ENCODE measurements at places on chromosomes 11 and 22.
A peak's percentile ranks its signal among the peaks of the same experiment; 100 is the strongest.

DNA sequence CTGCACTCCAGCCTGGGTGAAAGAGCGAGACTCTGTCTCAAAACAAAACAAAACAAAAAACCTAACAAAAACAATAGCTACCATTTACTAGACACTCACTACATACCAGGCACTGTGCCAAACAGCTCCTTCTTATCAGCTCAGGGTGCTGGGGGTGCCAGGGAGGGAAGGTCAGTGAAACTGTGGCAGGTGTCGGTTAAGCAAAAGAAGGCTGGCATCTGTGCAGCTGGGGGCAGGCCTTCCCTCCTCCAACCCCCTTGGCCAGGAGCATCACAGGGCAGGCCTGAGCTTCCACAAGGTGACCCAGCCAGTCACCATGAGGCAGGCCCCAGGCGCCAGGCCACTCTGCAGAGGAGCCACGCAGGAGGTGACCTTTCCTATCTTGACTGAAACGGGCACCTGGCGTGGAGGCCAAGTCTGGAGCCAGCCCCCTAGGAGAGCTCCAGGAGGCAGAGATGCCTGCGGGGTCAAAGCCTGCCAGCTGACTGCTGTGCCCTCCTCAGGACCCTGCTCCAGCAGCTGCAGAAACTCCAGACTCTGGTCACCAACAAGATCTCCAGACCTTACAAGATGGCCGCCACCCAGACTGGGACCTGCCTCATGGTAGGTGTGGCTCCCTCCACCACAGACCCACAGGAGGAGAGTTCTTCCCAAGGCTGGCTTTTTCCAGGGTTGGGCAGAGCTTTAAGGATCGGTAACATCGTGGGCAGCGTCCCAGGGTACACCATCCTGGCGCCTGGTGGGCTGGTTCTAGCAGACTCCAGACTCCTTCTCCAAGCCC is 31.3 kb upstream of the DGKZ start:
- DNase-seq = no peak

- DNase-seq = no peak
Observed at GRCh38 chr11:37317803-37318202, 719.8 kb upstream of the RAG2 start.

DNA sequence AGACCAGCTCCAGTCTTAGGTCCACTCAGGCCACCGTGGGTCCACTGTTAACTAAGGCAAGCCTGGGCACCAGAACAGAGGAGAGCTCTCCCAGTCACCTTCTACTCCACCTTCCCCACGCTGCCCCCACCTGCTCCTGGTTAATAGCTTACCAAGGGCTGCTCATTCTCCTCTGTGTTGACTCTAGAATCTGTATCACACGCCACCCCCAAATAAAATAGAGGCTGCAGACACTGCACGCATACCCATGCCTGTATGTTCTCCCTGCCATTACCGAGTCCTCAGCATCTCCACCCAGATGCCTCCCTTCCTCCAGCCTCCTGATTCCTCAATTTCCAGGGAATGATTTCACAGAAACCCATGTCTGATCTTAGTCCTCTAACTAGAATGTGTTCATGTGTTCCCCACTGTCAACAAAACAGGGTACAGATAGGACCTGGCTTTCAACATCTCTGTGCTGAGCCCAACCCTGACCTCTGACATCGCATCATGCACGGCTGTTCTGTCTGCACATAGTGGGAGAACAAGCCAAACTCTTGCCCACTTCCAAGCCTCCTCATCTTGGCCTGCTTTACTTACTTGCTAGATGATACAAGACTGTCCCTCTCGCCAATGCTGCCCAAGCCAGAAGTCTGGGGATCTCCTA is 49.8 kb downstream of the SMCO4 start:
- no peak for DNase-seq

GRCh38 chr11:73173755-73174494 is 31.8 kb upstream of the FCHSD2 start:
- DNase-seq = no peak

DNA sequence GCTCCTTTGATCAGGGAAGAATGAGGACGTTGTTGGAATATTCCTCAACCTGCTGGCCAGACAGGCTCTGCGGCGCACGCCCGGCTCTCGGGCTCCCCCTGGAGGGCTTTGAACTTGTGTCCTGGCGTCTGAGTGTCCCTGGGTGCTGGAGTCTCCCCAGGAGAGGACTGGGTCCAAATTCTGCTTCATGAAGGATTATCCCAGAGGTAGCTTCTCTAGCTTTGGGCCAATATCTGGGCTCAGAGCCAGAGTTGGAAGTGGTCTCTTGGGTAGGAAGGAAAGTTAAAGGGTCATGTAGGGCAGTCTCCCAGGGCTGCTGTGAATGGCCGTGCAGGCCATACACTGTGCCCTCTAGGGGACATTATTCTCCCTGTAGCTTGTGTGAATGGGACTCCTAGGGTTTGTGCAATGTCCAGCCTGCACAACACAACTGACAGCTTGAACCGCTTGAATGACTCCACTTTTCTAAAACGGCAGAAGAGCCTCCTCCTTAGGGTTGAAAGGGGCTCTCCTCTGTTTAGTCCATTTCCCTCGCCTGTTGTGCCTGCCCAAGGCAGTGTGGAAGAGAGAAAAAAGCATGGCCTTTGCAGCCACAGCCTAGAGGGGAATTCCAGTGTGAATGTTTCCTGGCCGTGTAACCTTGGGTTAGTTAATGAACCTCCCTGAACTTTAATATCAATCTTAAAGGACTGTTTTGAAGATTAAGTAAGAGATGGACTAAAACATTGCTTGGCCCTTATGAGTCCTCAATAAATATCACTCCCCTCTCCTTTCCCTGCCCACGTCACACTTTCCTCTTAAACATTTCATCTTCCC is 111.2 kb upstream of the THY1 start:
- DNase-seq = peak; percentile 46

GRCh38 chr22:47627556-47628253 is 865.3 kb downstream of the TBC1D22A start:
- DNase-seq = no peak

GRCh38 chr22:29218758-29219408 is 13.2 kb downstream of the EMID1 start:
- no peak for DNase-seq

DNA sequence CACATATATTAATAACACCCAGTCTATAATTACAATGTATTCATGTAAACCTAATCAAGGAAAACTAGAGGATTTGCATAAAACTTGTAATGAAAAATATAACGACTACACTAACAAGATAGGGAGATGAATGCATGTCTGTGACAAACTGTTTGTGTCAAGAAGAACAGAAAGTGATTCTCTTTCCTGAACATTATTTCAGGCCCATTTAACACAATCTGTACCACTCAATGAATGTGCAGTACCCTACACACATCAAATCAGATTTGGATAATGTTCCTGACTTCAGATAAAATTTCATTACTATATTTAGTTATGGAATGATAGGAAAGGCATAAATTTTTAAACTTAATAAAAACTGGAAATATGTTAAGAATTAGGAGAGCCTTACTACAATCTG is 93.1 kb downstream of the CADM1 start:
- DNase-seq = no peak

DNA sequence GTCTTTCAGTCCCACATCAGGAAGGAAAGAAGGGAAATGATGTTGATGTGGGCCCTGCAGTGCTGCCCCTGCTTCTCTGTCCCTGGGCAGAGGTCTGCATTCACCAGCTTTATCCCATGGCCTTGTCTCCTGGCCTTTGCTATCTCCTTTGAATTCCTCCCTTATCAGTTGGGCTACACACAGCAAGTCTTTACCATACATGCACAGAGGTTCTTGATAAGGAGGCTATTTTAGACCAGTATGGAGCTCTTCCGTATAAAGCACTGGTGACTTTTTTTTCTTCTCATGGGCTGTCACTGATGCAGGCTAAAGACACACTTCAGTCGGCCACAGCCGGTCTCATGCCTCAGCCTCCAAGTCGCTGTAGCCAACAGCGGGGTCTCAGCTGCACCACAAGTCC is 20.2 kb downstream of the MYO18B start:
- DNase-seq = no peak

- DNase-seq = no peak
Observed at GRCh38 chr22:38167988-38168407, 13.6 kb downstream of the PLA2G6 start.

- DNase-seq = peak; percentile 80
Observed at GRCh38 chr11:3840870-3841425, at the start of gene RHOG. RHOG (minus strand) TSS chr11:3840959; CDS start chr11:3828138, 12,821 bp downstream.

DNA sequence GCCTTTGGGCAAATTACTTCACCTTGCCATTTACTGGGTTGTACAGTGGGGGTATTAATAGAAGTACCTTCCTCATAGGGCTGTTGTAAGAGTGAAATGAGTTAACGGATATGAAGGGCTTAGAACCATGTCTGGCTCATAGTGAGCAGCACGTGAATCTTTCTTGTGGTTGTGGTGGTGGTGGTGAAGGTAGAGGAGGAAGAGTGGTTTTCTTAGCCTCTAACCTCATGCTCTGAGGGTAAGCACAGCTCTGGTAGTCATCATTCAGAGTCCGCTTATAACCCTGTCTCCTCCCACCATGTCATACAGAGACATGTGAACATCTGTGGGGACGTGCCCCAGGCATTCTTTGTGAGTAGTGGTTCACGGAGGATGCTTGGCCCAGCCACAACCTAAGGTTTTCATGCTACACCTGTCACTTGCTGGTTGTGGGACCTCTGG is 43.6 kb downstream of the TEAD1 start:
- no peak for DNase-seq

DNA sequence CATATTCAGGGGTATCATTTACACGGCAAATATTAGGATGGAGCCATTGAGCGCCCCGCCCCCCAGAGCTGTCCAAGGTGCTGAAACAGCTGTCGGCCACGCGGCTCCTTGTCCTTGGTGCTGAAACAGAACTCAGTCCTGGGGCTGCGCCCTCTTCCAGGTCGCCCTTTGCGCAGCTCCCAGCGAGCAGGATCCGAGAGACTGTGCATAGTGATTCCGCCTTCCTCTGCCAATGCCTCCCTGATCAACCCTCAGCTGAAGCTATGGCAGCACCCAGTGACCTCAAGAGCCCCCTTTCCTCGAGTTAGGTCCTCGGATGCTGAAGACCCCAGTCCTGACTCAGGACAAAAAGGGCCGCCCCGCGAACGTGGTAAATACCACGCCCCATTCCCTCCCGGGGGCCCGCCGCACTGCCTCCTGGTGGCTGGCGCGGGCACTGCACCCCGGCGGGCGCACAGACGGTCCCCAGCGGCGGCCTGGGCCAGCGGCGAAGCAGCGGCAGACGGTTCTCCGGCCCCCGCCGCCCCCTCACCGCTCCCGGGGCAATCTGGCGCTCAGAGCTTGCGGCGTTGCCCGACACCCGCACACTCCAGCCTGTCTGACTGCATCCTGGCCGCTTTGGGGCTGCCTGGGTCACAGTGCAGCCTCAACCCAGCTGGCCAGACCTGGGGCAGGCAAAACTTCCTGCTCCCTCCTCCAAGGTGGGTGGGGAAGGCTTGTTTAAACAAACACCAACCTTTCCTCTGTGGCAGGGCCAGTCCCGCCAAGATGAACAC is 13.4 kb downstream of the SYT7 start:
- DNase-seq = peak; percentile 40

GRCh38 chr22:17229991-17230630 is 10.9 kb upstream of the ADA2 start:
- DNase-seq = no peak

DNA sequence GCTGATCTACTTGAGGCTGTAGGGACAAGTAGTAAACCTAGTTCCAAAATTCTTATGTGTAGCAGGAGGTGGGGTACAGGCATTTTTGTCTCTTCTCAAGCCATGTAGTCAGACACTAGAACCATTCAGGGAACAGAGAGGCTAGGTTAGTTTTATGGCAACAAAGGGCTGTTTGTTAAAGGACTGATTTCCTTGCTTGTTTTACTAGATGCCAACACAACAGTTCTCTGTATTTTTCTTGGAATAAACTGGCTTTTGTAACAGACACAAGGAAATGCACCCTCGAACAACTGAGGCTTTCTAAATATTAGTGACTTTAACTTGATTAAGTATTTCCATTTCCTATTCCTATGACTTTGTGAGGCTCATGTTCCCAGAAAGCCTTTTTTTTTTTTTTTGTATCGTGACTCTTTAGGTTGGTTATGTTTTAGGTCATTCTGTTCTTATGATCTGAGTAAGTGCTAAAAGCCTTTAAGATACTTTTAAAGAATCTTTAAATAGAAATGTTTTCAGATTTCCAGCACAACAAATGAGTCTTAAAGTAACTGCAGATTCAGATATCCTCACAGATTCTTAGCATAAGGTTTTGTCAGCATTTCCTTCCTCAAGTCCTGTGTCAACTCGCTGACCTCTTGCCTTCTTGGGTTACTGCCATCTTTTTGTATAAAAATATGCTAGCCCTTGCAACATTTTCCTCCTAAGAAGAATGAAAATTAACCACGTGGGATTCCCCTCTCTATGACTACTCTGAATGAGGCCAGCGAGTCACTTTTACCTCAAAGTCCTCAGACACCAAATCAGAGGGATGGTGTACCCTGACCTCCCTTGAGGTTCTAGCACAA is 92.5 kb downstream of the CCDC83 start:
- DNase-seq = no peak

DNA sequence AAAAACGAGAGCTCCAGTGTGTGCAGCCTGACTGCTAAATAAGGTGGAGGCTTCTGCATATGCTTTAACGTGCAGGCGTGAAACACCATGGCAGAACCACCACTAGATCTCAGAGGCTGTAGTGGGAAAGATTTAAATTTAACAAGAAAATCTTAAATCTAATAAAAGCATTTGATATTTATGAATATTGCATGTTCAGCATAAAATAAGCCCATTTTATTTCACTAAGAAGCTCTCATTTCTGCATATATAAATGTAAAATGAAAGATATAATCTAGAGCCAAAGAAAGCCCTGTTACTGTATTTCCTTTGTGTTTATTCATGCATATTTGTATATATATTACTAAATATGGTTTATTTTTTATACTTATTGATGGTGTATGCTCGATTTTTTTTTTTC is 188.3 kb downstream of the DDX10 start:
- no peak for DNase-seq

DNA sequence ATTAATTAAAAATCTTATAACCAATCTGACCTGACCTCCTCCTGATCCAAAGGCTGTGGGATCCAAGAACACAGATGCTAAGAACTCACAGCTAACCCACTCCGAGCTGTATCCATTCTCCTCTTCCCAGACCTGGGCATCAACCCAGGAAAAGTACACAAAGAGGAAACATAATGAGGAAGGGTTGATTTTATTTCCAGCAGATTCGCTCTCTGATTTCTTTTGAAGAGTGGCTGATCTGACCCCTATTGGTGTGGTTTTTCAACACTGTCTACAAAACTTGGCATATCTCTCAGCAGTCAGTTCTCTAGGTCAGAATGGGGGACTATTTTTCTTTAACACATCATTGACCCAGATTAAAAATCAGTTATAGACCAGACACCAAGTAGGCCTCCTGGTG is 201.9 kb upstream of the UBASH3B start:
- no peak for DNase-seq

DNA sequence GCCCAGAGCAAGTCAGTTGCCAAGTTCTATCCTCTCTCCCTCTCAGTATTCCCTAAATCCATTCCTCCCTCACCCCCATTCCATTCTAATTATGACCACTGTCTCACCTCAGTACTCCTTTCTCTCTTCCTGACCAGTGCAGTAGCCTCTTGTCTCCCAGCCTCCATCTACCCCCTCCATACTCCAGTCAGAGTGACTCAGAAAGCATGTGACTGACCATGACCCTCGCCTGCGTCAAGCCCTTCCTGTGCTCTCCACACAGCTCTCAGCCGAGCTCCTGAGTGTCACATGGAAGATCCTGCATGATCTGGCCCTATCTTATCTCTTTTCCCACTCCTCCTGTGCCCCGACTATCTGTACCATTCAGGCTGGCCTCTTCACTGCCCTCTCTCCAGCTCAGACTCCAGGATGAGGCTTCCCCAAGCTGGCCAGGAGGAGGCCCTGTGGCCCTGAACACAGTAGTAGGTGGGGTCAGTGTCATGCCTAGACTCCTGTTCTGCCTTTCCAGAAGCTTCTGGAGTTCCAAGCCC is 42.6 kb downstream of the NEU3 start:
- no peak for DNase-seq

- DNase-seq = no peak
Observed at GRCh38 chr11:73537969-73538368, 59.9 kb downstream of the FAM168A start.
